ENCODE measurements at places on chromosomes 5 and 9.
A peak's percentile ranks its signal among the peaks of the same experiment; 100 is the strongest.

DNA sequence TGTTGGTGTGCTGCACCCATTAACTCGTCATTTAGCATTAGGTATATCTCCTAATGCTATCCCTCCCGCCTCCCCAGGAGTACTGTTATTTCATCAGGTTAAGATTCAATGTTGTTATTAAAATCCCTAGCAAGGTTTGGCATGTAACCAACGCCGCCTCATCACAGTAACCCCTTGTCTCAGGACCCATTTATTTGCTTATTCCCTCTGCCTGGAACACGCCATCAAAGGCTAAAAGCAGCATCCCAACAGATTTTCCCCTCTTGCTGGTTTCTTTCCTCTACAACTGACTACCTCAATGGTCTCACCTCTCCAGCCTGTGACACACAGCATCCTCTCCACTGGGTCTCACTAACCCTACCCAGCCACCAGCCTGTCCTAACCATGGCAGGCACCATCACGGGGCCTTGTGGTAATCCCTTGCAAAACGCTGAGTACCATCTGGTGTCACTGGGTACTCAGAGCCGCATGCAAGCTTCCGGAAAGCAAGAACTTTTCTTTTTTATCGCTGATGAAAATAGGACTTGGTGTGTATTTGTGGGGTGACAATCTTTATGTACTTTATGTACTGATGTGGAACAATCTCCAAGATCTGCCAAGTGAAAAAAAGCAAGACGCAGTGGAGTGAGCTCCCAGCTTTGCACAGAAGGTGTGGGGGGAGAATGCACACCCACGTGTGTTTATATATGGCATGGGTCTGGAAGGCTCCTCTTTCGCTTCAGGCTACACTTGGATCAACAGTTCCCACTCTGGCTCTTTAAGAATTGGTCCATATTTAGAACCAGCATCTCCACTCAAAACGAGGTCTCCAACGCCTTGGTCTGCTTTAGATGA, 6.1 kb downstream of the RPS14 start:
- no peak for DNase-seq

DNA sequence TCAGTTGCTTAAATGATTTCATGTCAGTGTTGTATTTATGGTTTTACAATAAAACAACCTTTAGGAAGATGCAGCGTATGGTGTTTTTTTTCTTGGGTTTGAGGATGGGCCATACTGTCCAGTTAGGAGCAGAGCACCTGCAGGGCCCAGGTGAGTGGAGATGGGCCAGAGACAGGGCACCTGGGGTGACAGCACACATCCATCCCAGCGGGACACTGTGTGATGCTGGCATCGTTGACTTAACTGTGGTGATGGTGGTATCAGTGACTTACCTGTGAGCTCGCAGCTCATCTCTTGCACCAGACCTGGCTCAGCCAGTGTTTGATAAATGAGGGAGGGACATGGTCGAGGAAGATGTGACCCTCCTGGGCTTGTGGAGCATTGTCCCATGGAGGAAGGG, 21.6 kb downstream of the AMBP start:
- DNase-seq = no peak

DNA sequence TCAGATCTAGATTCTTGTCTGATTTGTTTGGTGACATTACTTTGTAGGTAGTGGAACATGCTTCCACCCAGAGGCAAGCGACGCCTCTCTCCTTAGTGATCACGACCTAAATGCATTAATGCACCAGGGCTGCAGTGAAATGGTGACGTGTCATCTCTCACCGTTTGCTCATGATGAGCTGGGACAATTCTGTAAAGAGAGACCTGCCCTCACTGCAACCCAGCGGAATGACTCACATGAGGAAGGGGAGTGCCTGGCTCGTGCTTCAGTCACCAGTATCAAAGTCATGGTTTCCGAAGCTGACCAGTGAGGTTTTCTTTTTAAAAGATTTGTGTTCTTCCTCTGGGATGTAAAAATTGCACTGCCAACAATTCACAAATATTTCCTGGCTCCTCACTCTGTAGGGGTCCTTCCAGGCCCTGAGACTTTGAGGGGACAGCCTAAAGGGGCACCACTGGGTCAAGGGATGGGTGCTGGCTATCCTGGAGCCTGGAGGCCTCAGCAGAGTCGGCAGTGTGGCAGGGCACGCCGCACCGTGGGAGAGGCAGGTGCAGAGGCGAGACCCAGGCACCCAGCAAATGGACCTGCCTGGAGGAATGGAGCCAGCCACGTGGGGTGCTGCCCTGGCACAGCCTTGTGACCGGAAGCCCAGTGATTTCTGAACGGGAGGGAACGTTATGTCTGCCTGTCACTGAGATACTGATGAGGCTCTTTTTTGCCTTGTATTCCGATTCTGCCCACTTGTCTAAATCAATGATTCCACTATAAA, 17.3 kb downstream of the QSOX2 start:
- DNase-seq = no peak

- no peak for DNase-seq
Measured at GRCh38 chr5:100746730-100747129, 156.4 kb downstream of the ST8SIA4 start.

- no peak for DNase-seq
Measured at GRCh38 chr5:39185761-39186160, 33.6 kb downstream of the FYB1 start.

DNA sequence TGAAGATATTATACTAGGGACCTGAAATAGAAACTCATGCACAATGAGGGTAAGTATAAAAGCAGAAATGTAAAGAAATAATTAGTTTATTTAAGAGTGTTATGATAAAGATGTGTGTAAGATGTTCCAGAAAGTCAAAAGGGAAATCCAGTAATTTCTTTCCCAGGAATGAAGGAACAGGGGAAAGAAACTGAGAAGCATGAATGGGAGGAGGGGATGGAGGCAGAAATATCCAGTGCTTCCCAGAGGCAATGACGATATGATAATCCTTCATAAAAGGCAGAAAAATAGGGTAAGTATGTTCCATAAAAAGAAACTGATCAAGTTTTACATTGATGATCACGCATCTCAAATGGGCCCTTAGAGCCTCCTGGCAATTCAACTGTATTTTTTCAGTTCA, 120.7 kb upstream of the LPAR1 start:
- DNase-seq = no peak

GRCh38 chr5:127306647-127307046, 16.1 kb downstream of the MEGF10 start:
- no peak for DNase-seq

DNA sequence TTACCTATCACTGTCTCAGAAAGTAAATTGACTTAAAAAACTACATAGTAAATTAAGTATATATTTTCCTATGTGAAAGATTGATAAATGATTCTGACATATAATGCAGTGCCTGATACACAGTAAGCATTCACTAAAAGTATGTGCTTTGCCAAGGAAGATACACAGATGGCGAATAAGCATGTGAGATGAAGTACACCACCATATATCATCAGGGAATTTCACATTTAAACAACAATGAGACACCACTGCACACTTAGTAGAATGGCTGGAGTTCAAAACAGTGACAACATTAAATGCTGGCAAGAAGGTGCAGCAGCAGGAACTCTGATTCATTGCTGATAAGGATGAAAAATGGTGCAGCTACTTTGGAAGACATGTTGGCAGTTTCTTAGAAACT, 1118.8 kb downstream of the DTWD2 start:
- DNase-seq = no peak

- DNase-seq = no peak
Measured at GRCh38 chr9:131690941-131691573, 48.8 kb downstream of the RAPGEF1 start.

GRCh38 chr5:161094411-161094810, 242.4 kb upstream of the ATP10B start:
- DNase-seq = no peak

DNA sequence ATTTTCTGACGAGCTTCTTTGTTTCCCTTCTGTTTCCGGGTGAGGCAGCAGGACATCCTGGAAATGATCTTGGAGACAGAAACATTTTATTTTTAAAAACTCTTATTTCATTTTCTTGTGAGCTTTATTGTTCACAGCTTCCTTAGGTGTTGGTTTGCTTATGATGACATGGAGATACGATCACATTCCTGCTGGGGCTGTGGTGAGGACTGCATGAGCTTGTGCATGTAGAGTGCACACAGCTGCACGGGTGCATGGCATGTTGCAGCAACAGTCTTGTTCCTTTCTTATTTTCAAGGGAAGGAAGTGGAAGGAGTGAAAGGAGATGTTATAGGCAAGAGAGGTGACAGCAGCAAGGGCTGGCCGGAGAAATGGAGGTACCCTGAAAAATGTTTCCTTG, 1.2 kb downstream of the BTNL8 start:
- no peak for DNase-seq

GRCh38 chr9:92632641-92633040, 37.3 kb downstream of the IPPK start:
- DNase-seq = no peak

DNA sequence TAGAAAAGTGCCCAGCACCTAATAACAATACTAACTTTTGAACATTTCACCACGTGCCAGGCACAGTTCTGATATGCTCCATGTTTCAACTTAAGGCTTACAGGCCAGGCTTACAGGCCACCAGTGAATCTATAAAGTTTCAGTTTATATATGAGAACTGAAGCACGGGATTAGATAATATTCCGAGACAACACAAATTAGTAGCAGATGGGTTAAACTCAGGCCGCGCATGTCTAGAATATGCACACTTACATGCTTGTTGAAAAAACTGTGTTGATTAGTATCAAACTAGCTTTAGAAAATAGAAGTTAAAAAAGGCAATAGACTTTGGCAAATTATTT, 587.9 kb downstream of the MTRR start:
- DNase-seq = no peak

DNA sequence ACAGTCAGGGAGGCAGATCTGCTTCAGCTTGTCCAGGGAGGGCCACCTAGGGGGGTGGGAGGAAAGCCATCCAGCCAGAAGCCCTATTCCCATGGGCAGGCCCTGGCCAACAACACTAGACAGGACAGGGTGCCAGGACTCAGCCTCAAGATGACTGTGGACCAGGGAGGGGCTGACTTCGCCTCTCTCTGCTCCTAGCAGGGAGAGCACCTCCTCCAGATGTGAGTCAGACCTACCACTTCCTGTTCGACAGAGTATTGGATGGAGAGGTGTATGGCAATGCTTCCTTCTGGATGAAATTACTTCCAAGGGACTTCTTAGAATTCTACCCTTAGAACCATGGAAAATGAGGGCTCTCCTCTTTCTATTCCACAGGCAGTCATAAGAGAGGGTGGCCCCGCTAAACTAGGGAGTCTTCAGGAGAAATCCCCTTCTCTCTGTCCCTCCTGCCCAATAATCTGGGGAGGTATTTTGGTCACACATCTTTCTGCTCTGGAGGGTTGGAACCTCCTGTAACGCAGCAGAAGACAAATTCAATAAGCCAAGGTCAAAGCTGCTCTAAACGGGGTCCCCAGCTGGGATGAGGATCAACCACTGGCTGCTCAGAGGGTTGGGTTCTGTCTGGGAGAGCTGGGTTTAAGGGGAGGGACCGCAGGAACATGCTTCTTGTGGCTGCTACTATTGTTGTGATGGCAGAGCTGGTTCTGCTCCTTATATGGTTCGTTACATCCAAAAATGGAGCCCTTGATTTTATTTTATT, 23.2 kb upstream of the RCL1 start:
- no peak for DNase-seq

- peak; percentile 18 for DNase-seq
Measured at GRCh38 chr5:15003511-15003920, 131.9 kb upstream of the ANKH start.

DNA sequence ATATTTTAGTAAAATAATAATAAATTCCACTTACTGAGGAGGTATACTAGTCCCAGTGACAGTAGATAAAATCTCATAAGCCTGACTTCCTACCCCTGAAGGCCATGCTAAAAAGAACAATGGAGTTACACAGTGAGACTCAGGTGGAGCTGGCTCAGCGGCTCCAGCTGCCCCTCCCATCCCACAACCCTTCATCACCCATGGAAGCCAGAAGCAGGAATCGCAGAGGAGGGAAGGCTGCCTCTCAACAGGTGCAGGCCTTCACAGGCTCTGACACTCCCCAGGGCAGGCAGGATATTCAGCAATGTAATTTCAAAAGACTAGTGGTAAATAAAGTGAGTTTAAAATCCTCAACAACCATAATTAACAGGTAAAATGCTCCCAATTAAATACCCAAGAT, 67.5 kb downstream of the FANCC start:
- no peak for DNase-seq

DNA sequence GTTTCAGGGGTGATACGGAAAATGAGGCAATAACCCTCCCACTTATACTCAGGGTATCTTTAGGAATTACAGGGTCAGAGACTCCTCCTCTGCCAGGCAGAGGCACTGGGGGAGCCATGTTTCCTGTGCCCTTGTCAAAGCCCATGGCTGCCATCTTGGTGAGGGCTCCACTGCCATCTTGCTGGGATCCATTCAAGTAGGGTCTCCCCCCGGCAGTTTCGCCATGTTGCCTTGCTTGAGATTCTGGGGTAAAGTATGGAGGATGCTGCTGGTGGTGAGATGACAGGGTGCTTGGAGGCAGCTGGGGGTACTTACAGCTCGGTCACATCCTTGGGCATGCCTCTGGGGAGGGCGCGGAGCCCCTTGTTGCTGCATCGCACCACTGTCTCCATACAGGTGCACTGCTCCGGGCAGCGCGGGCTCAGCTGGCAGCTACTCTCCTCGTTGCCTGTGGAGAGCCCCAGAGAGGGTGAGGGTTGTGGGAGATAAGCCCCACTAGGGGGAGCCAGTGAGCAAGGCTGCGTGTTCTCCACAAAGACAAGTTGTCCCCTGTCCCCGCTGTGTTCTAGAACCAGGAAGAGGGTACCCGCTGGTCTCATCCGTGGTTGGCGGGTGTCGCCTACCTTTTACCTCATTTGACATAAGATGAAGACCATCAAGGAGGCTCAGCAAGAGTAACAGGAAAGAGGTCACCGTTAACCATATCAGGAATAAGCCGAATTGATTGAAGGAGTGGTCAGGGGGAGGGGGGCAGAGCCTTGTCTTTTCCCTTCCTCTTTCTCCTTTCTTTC, 169.0 kb upstream of the PANK3 start:
- peak; percentile 4 for DNase-seq

DNA sequence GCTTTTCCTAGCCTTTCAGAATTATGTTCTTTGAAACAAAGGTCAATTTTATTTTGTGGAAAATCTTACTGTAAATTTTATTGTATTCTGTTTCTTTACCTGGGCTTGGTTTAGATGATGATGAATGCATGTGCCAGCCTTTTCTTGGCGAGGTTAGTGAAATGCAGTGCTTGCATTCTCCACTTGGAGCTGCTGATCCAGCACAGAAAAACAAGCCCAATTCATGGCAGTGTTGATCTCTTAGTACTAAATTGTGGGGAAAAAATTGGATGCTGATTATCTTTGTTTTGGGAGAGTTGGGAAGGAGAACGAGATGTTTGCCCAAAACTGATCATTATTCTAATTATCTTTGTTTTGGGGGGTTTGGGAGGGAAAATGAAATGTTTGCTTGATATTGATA, 3.7 kb downstream of the HABP4 start:
- DNase-seq = no peak

DNA sequence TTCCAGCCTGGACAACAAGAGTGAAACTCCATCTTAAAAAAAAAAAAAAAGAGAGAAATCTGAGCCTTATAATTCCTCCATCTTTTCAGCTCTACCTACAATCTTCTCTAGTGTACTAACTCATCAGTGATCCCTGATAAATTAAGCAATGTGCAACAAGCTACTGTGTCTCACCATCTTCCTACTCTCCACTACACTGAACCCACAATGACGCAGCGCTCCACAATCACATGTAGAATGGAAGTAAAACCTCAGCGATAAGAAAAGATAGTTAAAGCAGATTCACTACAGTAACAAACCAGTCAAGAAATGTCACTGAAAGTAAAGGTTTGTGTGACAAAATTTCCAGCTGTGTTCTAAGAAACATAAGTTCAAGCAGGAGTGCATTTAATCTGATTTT, 13.5 kb downstream of the ABCA1 start:
- no peak for DNase-seq

GRCh38 chr9:2729003-2729402, 11.7 kb downstream of the KCNV2 start:
- DNase-seq = no peak

- DNase-seq = no peak
Measured at GRCh38 chr9:109238655-109239054, 71.6 kb upstream of the FRRS1L start.
